ENCODE measurements at places on chromosomes 6 and 20. TPM values are rescaled to one million over a fixed set of nuclear protein-coding genes. Genes with fewer than 3 reads are reported as not detected.
A peak's percentile ranks its signal among the peaks of the same experiment; 100 is the strongest.

The CLDN20 gene
- total RNA-seq = not detected

The ANKRD66 gene
- not detected for total RNA-seq

The HLA-DPB1 gene
- total RNA-seq = 32.3 TPM

The OPRL1 gene
- 0.52 TPM for total RNA-seq

The SNAP25 gene
- total RNA-seq = 0.69 TPM

The KCNK16 gene
- total RNA-seq = not detected

The FOXS1 gene
- total RNA-seq = not detected

The OR11A1 gene
- total RNA-seq = not detected

- H3K27ac ChIP-seq = no peak overlapping the region
- H3K27me3 ChIP-seq = no peaks in the 10 kb centered on the region
- no peak overlapping the region for H3K4me3 ChIP-seq
- DNase-seq = no peak
- H3K36me3 ChIP-seq = no peaks in the 10 kb centered on the region
These were observed 574.2 kb upstream of the JAG1 start for GRCh38 chr20:11248011-11248409.

DNA sequence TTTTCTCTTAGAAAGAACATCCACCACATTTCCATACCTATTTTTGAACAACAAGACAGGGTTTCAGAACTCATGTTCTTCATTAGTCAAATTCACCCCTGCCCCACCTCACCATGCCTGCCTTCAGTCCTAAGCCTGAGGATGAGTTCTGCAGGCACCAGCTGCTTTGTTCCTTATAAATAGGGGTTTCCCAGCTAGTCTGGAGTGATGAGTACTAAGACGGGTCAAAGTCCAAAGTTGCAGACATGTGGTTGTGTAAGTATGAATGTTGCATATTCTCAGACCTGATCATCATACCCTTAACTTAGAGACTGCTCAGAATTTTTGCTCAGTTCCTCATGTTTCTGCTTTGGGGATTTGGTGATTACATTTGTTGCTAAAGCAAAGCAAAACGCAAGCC is 257.7 kb upstream of the CDYL start:
- H3K36me3 ChIP-seq = no peaks in the 10 kb centered on the region
- H3K4me3 ChIP-seq = no peak overlapping the region
- H3K4me1 ChIP-seq = no peaks in the 10 kb centered on the region
- no peaks in the 10 kb centered on the region for H3K27me3 ChIP-seq
- no peak for DNase-seq

DNA sequence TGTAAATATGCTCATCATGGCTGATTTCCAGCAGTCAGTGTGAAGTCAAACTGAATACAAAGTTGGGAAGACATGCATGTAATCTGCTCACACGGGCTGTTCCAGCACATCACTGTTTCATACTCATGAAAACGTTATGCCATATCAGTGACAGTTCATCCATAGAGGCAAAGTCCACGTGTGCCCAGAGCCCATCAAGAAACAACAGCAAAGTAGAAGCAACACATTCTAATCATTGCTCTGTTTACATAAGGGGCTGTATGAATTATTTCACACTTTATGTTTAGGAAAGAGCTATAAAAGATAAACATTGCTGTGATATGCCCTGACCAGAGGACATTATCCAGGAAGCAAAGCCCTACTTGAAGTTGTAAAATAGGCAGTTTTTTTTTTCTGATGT is 157.0 kb upstream of the ENPP5 start:
- no peaks in the 10 kb centered on the region for H3K27me3 ChIP-seq
- no peaks in the 10 kb centered on the region for H3K36me3 ChIP-seq
- no peak overlapping the region for H3K4me3 ChIP-seq
- H3K4me1 ChIP-seq = peaks cover 7% of the 10 kb centered on the region

DNA sequence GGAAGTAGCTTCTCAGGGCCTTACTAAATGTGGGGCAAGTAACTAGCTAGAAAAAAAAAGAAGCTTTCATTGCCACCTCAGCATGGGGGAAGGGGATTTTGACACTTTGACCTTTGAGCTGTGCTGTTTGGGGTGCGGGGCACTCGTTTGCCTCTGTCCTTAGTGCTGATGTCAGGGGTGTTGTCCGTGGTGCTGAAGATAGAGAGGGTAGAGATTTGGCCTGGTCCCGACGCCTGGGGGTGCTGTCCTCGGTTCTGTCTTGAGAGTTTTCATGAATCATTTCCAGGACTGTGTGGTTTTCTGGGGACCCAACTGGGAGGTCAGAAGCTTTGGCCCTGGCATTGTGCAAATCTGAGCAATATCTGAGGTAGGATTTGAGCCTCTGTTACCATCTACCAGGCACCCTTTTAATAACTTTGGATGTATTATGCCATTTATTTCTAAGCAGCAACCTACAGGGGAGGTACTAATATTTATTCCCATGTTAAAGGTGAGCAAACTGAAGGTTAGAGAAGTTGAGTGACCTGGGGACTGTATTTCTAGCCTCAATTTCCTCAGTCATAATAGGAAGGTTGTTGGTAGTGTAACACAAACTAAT is 78.0 kb downstream of the DLGAP4 start:
- no peaks in the 10 kb centered on the region for H3K4me1 ChIP-seq
- H3K36me3 ChIP-seq = no peaks in the 10 kb centered on the region
- no peak overlapping the region for H3K4me3 ChIP-seq
- DNase-seq = peak; percentile 90
- no peaks in the 10 kb centered on the region for H3K27me3 ChIP-seq

- H3K27me3 ChIP-seq = no peaks in the 10 kb centered on the region
- no peaks in the 10 kb centered on the region for H3K4me1 ChIP-seq
- no peaks in the 10 kb centered on the region for H3K36me3 ChIP-seq
- H3K4me3 ChIP-seq = no peak overlapping the region
- DNase-seq = no peak
These were observed 89.1 kb downstream of the GRIK2 start for GRCh38 chr6:101482606-101483005.

DNA sequence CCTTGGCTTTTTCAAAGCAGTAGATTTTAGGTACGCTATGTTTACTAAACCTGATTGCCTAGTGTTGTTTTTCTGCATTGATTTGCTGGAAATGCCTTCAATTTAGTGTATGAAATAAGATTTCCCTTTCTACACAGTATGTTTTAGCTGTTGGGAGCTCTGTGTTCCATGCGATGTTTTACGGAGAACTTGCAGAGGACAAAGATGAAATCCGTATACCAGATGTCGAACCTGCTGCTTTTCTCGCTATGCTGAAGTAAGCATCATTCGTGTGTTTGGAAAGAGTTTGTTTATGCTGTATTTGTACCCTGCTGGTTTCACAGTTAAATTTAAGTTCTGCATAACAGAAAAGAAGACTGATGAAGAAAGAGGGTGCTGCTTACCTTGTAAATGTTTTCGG is 1.9 kb downstream of the BTBD3 start:
- no peak for DNase-seq
- no peak overlapping the region for H3K4me3 ChIP-seq

DNA sequence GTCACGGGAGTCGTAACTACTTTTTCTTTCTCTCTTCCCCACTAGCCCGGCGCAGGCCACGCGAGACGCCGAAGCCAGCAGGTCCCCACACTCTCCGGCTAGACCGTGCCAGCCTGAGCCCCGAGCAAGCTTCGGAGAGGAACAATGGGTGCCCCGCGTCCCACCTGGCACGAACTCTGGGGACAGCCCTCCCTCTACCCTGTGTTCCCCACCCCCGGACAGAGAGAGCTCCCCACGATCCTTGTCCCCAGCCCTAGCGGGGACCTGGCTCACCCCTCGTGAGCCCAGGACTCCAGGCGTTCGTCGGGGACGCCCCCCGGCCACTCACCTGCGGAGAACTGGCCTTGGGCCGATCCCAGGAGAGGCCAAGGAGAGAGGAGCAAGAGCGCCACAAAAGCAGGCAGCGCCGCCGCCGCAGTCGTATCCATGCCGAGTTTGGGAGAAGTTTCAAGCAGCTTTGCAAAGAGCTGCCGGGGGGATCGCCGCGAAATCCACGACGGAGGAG is 416 bp downstream of the PTPRK start:
- peak overlapping the region; percentile 84 for H3K27ac ChIP-seq
- DNase-seq = no peak
- H3K4me3 ChIP-seq = peak overlapping the region; percentile 88
- H3K27me3 ChIP-seq = no peaks in the 10 kb centered on the region
- H3K36me3 ChIP-seq = no peaks in the 10 kb centered on the region

GRCh38 chr6:131290955-131291354 is 155.7 kb downstream of the AKAP7 start:
- H3K4me1 ChIP-seq = peaks cover 21% of the 10 kb centered on the region
- no peak overlapping the region for H3K4me3 ChIP-seq
- H3K36me3 ChIP-seq = no peaks in the 10 kb centered on the region
- no peak overlapping the region for H3K27ac ChIP-seq
- no peak for DNase-seq

GRCh38 chr6:43738267-43738676 is 31.7 kb upstream of the VEGFA start:
- DNase-seq = no peak
- no peak overlapping the region for H3K4me3 ChIP-seq
- no peaks in the 10 kb centered on the region for H3K36me3 ChIP-seq
- H3K27me3 ChIP-seq = no peaks in the 10 kb centered on the region
- no peaks in the 10 kb centered on the region for H3K4me1 ChIP-seq
- H3K27ac ChIP-seq = no peak overlapping the region

DNA sequence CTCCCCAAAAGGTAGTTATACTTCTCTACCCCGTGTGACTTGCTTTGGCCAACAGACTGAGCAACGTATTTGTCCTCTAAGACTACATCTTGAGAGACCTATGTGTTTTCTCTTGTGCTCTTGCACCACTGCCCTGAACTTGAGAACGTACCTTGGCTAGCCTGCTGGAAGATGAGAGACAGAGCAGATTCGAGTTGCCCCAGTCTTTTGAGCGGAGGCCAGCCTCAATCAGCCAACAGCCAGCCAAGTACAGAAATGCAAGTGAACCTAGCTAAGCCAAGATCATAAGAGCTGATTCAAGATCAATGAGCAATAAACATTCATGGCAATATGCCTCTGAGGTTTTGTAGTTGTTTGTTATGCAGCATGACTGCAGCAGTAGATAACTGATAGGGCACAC is 98.4 kb downstream of the PAK5 start:
- H3K36me3 ChIP-seq = no peaks in the 10 kb centered on the region
- no peak for DNase-seq
- H3K27me3 ChIP-seq = no peaks in the 10 kb centered on the region
- H3K4me3 ChIP-seq = no peak overlapping the region
